Dorsolateral prefrontal cortex (tissue), 122 donors: ENCODE measurements at places on chromosomes 12 and 14. TPM values are rescaled to one million over a fixed set of nuclear protein-coding genes. Genes with fewer than 3 reads are reported as not detected.

SIX4 gene
- 4.0 TPM for total RNA-seq

GDF11 gene
- total RNA-seq: 17.0 TPM

GPRC5A gene
- total RNA-seq: 1.8 TPM

CIT gene
- 271 TPM for total RNA-seq

TBC1D30 gene
- total RNA-seq: 33.4 TPM

CCDC88C gene
- total RNA-seq: 17.2 TPM

LRRC10 gene
- not detected for total RNA-seq

ACVRL1 gene
- total RNA-seq: 18.3 TPM

GLS2 gene
- total RNA-seq: 43.3 TPM

MYF6 gene
- total RNA-seq: not detected

SLC25A47 gene
- not detected for total RNA-seq

TMEM52B gene
- total RNA-seq: 0.38 TPM

CLBA1 gene
- total RNA-seq: 11.9 TPM

KCNC2 gene
- total RNA-seq: 55.9 TPM

SOAT2 gene
- not detected for total RNA-seq

ABCC9 gene
- total RNA-seq: 22.4 TPM

KRT79 gene
- not detected for total RNA-seq

SALL2 gene
- 41.0 TPM for total RNA-seq

C1S gene
- 27.0 TPM for total RNA-seq

MARCHF9 gene
- total RNA-seq: 15.7 TPM

B4GALNT3 gene
- total RNA-seq: 9.8 TPM

PSMA6 gene
- 103 TPM for total RNA-seq

TAS2R42 gene
- total RNA-seq: not detected

ASIC1 gene
- 37.0 TPM for total RNA-seq

USP5 gene
- total RNA-seq: 158 TPM

CLEC9A gene
- total RNA-seq: 2.1 TPM

SIX6 gene
- not detected for total RNA-seq

ZFC3H1 gene
- total RNA-seq: 71.6 TPM

LTBR gene
- total RNA-seq: 15.8 TPM

AHNAK2 gene
- 52.6 TPM for total RNA-seq
